Activated gamma-delta T cell treated with Interleukin-2 at 50 U/mL for 16 hours (primary cell): ENCODE measurements at places on chromosomes 16 and 17.
A peak's percentile ranks its signal among the peaks of the same experiment; 100 is the strongest.

GRCh38 chr17:49952209-49952911 lies 16.6 kb upstream of the DLX4 start:
- peak; percentile 80 for DNase-seq

GRCh38 chr16:50814052-50814451 lies 72.2 kb downstream of the CYLD start:
- DNase-seq: no peak

- DNase-seq: no peak
These were observed 162.0 kb upstream of the ZKSCAN2 start for GRCh38 chr16:25419681-25420080.

GRCh38 chr17:4590981-4591453 lies 6.7 kb downstream of the SMTNL2 start:
- DNase-seq: no peak

- DNase-seq: no peak
These were observed 28.8 kb upstream of the ST6GALNAC1 start for GRCh38 chr17:76672270-76672851.

GRCh38 chr16:72138064-72138572 lies 33.8 kb downstream of the PMFBP1 start:
- DNase-seq: no peak

- DNase-seq: no peak
These were observed 115.3 kb downstream of the ANKRD11 start for GRCh38 chr16:89375021-89375420.

- no peak for DNase-seq
These were observed 34.5 kb downstream of the SDK2 start for GRCh38 chr17:73609758-73610157.

- no peak for DNase-seq
These were observed 3.7 kb downstream of the PIK3R5 start for GRCh38 chr17:8961829-8962228.

GRCh38 chr17:29176558-29177351 lies 3.4 kb downstream of the MYO18A start:
- peak; percentile 47 for DNase-seq

DNA sequence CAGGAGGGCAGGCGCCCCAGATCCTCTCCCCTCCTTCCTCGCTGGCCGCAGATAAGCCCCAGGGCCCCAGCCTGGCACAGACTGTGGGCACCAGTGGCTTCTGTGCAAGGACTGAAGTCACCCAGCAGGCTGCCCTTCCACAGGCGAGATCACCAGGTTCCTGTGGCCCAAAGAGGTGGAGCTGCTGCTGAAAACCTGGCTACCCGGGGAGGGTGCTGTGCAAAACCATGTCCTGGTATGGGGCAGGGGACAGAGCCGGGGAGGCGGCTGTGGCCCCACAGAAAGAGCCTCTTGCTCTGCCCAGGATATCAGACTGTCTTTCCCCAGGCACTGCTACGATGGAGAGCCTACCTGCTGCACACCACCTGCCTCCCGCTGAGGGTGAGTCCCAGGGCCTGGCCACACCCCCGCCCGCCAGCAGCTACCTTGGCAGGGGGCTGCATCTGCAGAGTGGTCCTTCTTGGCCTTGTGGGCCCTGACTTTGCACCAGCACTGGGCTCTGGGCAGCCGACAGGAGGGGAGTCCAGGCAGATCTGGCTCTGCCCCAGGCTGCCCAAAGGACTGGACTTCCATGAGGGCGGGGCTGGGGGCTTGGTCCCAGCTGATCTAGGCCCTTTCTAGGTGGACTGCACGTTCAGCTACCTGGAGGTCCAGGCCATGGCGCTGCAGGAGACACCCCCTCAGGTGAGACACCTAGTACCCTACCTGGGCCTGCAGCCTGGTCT lies 615 bp downstream of the CARMIL2 start:
- no peak for DNase-seq

GRCh38 chr17:57485916-57486881 lies 229.9 kb downstream of the MSI2 start:
- DNase-seq: no peak
